Activated naive CD4-positive, alpha-beta T cell (primary cell): ENCODE measurements at places on chromosomes 2 and 18.

DNA sequence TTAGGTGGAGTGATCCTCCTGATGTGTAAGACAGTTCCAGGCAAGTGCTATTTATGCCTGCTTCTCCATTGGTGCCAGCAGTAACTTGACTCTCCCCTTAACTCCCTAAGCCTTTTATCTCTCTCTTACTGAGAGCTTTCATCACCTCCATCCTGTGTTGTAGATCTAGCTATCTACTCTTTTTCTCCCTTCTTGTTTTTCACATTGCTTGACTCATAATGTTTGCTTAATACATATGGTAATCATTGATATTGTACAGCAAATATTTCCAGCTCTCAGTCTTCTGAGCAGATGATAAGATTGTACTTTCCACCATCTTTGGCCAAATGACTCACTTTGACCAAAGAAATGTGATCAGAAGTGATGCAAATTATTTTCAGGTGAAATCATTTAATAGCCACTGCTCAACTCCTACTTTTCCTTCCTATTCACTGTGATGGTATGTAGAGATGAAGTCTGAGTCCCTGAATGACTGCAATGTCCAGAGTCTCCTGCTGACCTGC is 165.0 kb downstream of the PLCL1 start:
- no peak for DNase-seq

- no peak for DNase-seq
These were observed 849.1 kb upstream of the CHAC2 start for GRCh38 chr2:52918551-52918950.

GRCh38 chr2:101947374-101947773 is 44.4 kb upstream of the IL1R2 start:
- no peak for DNase-seq

- DNase-seq = no peak
These were observed 51.8 kb downstream of the ATIC start for GRCh38 chr2:215363461-215364156.

DNA sequence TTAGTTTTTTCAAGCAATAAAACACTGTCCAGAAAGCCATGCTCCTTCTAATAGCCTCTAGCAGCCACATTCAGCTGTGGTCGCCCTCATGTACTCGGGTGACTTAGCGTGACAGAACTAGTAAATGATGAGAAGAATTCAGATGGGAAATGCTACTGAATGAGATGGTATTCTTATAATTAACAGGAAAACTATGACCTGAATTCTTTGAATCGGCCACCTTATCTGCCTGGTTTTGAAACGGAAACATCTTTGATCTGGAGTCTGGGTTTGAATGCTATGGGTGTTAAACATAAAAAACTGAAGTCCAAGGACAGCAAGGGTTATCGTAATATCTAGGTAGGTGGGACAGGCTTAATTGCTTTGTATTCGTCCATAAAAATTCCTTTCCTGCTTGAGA is 138.8 kb upstream of the DNMT3A start:
- no peak for DNase-seq

DNA sequence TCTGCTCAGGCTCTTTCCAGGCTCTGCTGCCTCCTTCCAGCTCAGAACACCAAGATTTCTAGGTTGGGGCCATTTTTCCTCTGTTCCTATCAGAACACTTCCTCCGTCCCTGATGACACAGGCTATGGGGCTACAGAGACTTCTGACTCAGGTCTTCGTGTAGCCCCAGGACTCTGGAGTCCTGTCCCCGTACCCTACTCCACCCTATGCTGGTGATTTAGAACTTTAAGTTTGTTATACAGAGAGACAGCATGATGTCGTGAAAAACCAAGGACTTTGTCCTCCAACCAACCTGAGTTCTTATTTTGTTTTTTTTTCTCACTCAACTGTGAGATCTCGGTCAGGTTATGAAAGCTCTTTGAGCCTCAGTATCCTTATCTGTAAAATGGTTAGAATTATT is 78.7 kb downstream of the HS1BP3 start:
- no peak for DNase-seq

- DNase-seq = no peak
These were observed at the start of gene MAP3K20 for GRCh38 chr2:173075781-173076580. TSS of gene MAP3K20 (plus strand) at chr2:173075846. CDS start at chr2:173091032, 15,186 bp downstream.

GRCh38 chr2:194883711-194884110 is 773.3 kb upstream of the SLC39A10 start:
- no peak for DNase-seq

DNA sequence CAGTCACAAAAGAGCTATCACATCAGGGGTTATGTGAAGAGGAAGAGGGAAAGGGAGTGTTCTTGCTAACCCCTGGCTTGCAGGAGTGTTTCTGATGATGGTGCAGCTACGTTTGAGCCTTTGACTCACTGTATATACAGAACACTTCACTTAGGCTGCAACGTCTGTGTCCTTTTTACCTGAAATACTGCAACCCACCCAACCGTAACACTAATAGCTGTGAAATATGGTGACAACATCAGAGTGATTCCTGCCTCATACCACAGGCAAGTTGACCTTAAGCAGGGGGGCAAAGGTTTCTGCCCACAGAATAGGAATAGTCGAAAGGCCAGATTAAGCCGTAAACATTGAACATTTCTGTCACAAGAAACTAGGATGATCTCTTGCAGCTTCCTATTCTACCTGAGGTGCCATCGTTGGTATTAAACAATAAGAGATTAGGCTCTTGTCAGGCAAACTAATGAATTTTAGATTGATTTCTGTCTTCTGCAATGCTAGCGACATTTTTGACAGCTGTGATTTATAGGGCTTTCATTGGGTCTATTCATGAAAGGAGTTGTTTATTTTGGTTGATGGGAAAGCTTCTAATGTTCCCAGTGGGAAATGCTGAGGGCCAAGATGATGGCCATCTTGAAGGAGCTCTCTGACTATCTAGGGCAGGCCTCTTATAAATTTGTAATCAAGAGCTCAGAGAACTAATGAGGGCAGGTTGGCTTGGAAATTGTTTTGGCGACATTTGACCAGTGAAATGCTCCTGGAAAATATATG is 316.8 kb downstream of the PIK3C3 start:
- no peak for DNase-seq

DNA sequence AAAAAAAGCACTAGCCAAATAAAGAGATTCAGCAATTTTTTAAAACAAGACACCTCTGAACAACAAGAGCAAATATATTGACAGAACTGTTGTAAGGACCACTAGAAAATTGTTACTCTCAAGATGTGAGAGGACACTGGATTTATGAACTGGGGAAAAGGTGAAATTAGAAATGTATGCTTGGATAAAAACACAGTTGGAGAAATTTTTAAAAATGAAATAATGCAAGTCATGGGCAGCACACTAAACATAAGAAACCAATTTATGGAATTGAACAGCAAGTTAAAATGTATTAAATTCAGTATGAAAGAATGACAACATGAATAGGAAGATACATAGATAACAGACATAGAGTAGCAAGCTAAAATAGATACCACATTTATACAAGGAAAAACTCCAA is 377.4 kb downstream of the LRRTM4 start:
- DNase-seq = no peak

DNA sequence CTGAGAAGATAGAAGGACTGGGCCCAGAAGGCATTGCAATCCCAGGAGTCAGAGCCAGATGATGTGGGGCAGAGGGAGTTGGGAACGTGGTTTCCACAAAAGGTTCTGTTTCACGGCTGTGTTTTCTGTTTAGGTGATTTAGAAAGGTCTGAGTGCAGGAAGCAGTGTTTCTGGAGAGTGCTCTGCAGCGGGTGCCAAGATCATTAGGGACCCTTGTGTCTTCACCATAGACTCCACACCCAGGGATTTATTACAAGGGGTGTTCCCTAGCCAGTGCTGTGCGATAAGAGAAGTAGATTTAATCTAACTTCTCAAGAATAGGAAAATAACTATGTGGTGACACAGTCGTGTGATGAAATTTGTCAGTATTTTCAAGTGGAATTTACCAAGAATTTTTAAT is 221.1 kb upstream of the TPO start:
- no peak for DNase-seq

- no peak for DNase-seq
These were observed 41.0 kb downstream of the MYO3B start for GRCh38 chr2:170218931-170219330.

DNA sequence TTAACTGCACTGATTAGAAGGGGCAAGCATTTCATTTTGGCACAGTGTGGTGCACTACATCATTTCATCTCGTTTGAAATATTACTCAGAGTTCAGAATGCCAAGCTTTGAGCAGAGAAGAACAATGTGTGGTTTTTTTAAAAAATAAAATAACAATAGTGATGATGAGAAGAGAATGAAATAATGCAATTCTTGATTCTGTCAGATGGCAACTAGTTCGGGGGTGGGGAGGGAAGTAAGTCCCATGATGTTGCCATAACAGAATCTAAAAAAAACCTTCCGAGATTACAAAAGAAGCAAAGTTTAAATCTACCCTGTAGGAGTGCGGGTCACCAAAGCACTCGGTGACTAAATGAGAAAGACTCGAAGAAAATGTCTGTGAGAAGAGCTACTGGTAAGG is 490.4 kb downstream of the NR4A2 start:
- DNase-seq = no peak

- DNase-seq = no peak
These were observed 227.9 kb downstream of the CDH2 start for GRCh38 chr18:27948986-27949385.

GRCh38 chr2:45340318-45340717 is 270.7 kb downstream of the SRBD1 start:
- no peak for DNase-seq

DNA sequence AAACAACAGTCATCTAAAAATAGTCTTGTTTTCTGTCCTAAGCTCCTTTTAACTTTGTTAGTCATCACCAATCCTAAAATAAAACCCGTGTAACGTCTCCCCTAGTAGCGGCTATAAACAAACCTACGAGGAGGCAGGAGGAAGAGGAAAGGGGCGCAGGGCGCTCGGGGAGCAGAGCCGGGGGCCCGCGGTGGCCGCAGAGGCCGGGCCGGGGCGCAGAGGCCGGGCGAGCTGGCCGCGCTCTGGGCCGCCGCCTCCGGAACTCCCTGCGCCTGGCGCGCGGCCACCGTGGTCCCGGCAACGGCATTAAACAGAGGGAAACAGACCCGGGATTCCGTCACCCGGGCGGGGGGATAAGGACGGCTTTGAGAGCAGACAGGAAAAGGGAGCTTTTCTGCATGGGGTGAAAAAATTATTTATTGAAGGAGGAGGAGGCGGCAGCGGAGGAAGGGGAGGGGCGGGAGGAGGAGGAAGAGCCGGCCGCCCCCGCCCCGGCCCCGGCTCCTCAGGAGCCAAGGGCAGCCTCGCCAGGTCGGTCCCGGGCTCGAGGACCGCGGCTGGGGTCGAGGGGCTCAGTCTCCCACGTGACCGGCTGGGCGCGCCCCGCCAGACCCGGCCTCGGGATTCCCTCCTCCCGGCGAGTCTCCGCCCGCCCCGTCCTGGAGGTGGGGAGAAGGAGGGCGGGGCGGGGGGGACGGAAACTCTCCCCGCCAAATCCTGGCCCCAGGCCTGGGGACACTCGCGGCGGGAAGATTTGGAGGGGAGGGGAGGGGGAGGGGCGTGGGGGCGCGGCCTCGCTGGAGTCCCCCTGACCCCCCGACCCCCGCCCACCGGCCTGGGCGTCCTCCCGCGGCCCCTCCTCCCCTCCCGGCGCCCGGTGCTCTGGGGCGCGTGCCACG is 1.8 kb upstream of the NFATC1 start:
- no peak for DNase-seq

DNA sequence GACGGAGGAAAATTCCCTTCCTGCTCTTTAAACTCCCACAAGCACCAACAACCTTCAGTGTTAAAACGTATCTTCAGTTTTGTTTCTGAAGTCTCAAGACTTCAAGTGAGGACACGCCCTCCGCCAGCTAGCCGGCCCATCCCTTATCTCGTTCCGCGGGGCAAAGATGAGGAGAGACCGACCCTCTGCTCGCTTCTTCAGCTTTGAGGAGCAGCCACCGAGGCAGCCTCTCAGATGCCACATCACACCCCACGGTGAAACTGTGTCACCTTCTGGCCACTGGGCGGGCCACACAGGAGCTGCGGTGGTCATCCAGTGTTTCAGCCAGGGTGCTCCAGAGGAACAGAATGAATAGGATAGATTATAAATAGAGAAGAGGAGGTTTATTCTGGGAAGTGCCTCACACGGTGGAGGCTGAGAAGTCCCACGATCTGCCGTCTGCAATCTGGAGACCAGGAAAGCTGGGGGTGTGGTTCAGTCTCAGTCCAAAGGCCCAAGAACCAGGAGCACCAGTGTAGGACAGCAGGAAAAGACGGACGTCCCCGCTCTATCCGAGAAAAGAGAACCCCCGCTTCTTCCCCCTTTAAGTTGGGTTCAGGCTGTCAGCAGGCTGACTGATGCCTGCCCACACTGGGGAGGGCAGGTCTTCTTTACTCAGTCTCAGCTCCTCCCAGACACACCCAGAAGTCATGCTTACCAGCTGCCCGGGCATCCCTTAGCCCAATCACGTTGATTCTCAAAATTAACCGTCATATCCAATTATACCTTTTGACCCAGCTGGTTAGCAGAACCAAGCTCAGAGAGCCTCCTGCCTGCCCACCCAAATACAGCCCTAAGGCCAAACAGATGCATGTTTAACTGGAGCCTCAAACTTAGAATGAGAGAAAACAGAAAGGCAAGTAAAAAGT is 399.7 kb upstream of the ID2 start:
- no peak for DNase-seq
